A549 treated with RU486 at 1 μM for 4 hours (cell line): ENCODE measurements at places on chromosomes 7 and 10. TPM values are rescaled to one million over a fixed set of nuclear protein-coding genes. Genes with fewer than 3 reads are reported as not detected.

The ADRA2A gene
- total RNA-seq = 0.05 to 0.07 TPM (median 0.06 TPM) in 4 of 5 replicates, not detected in the other

The BZW2 gene
- 89.5 to 105 TPM (median 94.5 TPM) in 5 replicates for total RNA-seq

The OR2A5 gene
- total RNA-seq = not detected in 5 replicates

The CYP2E1 gene
- 0.18 to 0.35 TPM (median 0.22 TPM) in 5 replicates for total RNA-seq

The GLUD1 gene
- 78.8 to 101 TPM (median 96.9 TPM) in 5 replicates for total RNA-seq

The H2BK1 gene
- not detected in 5 replicates for total RNA-seq

The AGAP5 gene
- 1.4 to 2.9 TPM (median 2.4 TPM) in 5 replicates for total RNA-seq

The ZNF107 gene
- total RNA-seq = 0.97 to 2.9 TPM (median 2.7 TPM) in 5 replicates

The COMTD1 gene
- 28.4 to 55.6 TPM (median 42.2 TPM) in 5 replicates for total RNA-seq

The CXCL12 gene
- total RNA-seq = 0.15 to 0.17 TPM in 2 of 5 replicates, not detected in the others

The TRUB1 gene
- total RNA-seq = 11.1 to 15.3 TPM (median 14.5 TPM) in 5 replicates

The LIPN gene
- total RNA-seq = not detected in 5 replicates

The TMEM225B gene
- total RNA-seq = 0.59 to 0.94 TPM (median 0.87 TPM) in 5 replicates

The BTBD16 gene
- 0.32 to 0.80 TPM (median 0.49 TPM) in 5 replicates for total RNA-seq

The OR9A2 gene
- total RNA-seq = not detected in 5 replicates

The HMX2 gene
- 0.10 to 0.22 TPM (median 0.15 TPM) in 3 of 5 replicates, not detected in the others for total RNA-seq

The OGDH gene
- total RNA-seq = 25.8 to 28.8 TPM (median 27.5 TPM) in 5 replicates

The SLC18A3 gene
- total RNA-seq = not detected in 5 replicates

The CHN2 gene
- total RNA-seq = 0.07 to 0.27 TPM in 2 of 5 replicates, not detected in the others

The BICC1 gene
- total RNA-seq = 18.2 to 27.4 TPM (median 24.7 TPM) in 5 replicates

The LDB3 gene
- total RNA-seq = 0.05 to 0.06 TPM (median 0.05 TPM) in 3 of 5 replicates, not detected in the others

The POLR2J2 gene
- total RNA-seq = 0.21 to 0.51 TPM (median 0.42 TPM) in 5 replicates

The SLC25A40 gene
- 3.4 to 9.1 TPM (median 7.8 TPM) in 5 replicates for total RNA-seq

The UCN3 gene
- not detected in 5 replicates for total RNA-seq

The ST8SIA6 gene
- total RNA-seq = 0.08 to 0.14 TPM (median 0.10 TPM) in 3 of 5 replicates, not detected in the others

The HECW1 gene
- 10.9 to 14.6 TPM (median 13.4 TPM) in 5 replicates for total RNA-seq
